ENCODE measurements at places on chromosomes 5 and 9. TPM values are rescaled to one million over a fixed set of nuclear protein-coding genes. Genes with fewer than 3 reads are reported as not detected.
A peak's percentile ranks its signal among the peaks of the same experiment; 100 is the strongest.

DNA sequence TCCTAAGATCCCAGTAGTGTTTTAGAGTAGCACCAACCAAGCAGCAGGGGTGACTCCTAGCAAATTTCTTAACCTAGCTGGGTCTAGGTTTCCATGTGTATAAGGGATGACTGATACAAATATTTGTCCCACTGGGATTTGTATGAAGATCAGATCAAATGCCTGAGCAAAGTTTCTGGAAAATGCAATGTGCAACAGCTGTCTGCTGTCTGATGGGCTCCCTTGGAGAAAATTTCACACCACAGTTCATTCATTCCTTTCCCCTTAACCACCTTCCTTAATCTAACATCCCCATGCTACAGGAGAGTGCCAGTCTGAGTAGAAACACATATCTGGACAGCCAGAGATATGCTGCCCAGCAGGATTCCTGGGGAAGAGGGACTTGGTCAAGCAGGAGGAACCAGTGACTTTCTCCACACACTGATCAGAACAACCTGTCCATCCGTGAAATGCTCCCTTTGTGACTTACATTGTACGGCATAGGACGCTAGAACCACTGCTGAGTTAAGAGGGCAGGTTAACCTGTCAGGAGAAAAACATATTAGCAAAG lies 53.3 kb downstream of the PTPN3 start:
- H3K4me3 ChIP-seq = no peak overlapping the region
- no peaks in the 10 kb centered on the region for H3K36me3 ChIP-seq
- H3K27me3 ChIP-seq = peaks cover 12% of the 10 kb centered on the region

GRCh38 chr5:35657877-35658276 lies 40.2 kb downstream of the SPEF2 start:
- H3K27me3 ChIP-seq = no peaks in the 10 kb centered on the region
- H3K4me1 ChIP-seq = no peaks in the 10 kb centered on the region
- DNase-seq = no peak
- no peak overlapping the region for H3K4me3 ChIP-seq

GRCh38 chr5:177402271-177403043 lies 2.0 kb upstream of the PFN3 start:
- H3K4me3 ChIP-seq = peak overlapping the region; percentile 47
- no peaks in the 10 kb centered on the region for H3K36me3 ChIP-seq
- H3K4me1 ChIP-seq = peaks cover 56% of the 10 kb centered on the region
- DNase-seq = peak; percentile 87

MEGF10 gene
- polyA plus RNA-seq = 0.16 TPM

SPINK14 gene
- not detected for polyA plus RNA-seq

DNA sequence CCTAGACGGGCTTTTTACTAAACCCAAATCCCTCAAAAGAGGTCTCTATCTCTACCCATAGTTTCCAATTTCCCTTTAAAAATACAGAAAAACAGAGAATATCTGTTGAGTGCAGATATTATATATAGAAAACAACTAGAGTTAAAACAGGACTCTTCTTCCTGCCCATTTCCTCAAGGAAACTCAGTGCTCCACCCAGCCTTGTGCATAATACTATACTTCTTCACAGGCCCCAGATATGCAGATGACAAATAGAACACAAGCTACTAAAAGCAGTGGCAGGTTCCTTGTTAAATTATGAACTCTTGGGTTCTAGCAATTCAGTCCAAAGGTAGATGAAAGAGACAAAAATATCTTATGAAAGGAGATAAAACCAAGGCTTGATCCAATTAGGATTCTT lies 200.2 kb downstream of the TSSK1B start:
- H3K27ac ChIP-seq = no peak overlapping the region
- no peaks in the 10 kb centered on the region for H3K27me3 ChIP-seq
- no peaks in the 10 kb centered on the region for H3K36me3 ChIP-seq
- H3K4me3 ChIP-seq = no peak overlapping the region

- H3K4me1 ChIP-seq = peaks cover 24% of the 10 kb centered on the region
- no peaks in the 10 kb centered on the region for H3K36me3 ChIP-seq
- H3K27me3 ChIP-seq = no peaks in the 10 kb centered on the region
- no peak overlapping the region for H3K27ac ChIP-seq
Observed at GRCh38 chr9:137250329-137251193, 525 bp upstream of the STPG3 start.
